ENCODE measurements at places on chromosomes 6 and 20. TPM values are rescaled to one million over a fixed set of nuclear protein-coding genes. Genes with fewer than 3 reads are reported as not detected.

GRCh38 chr20:38208088-38208487, 43.0 kb upstream of the TGM2 start:
- no peak for DNase-seq

GRCh38 chr6:3422435-3423070, 34.3 kb downstream of the SLC22A23 start:
- DNase-seq = no peak

IL17A gene
- not detected for total RNA-seq

DNA sequence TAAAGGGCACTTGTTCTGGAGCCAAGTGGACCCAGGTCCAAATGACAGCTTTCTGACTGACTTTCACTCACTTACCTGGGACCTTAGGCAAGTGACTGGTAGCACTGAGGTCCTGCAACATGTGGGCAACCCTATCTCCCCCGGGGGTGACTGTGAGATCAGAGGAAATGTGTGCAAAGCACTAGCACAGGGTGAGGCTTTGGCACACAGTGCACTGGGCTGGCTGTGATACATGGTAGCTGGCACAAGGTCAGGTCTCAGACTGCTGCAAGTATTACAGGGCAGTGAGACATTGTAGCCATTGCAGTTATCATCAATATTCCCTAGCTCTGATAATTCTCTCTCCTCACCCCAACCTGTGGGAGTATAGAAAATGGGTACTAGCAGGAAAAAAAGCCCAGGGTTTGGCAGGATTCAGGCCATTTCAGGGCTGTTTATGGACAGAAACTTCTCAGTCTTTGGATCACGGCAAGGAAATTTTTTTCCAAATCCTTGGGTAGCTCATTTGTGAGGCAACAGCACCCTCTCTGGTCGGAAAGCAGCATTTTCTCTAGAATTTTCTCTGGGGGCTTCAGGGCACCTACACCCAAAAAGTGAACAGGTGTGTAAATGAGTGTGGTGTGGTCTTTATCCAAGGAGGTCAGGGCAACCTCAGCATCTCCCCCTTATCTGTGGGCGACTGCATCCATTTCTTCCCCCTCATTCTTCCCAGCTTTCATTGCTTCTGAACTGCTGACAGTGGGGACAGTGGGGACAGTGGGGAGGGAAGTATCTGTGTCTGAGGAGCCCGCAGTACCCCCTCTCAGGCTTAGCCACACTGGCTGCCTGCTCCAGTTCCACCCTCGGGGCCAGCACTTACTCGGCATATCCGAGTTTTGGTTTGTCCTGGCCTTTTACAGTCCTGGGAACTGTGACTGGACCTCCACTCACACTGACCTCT, 148.7 kb upstream of the PHACTR3 start:
- no peak for DNase-seq

DNA sequence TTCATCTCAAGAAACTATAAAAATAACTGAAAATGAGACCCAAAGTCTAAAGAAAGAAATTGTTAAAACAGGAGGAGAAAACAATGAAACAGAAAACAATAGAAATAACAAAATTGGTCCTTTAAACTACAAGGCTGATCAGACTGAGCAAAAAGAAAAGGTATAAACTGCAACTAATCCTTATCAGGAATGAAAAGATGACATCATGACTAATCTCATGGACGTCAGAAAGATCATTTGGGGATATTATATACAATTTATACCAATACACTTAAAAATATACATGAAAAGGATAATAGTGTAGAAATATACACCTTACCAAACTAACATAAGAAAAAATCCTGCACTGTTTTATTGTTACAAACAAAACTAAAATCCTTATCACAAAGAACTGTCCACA, 315.6 kb downstream of the TAF4 start:
- no peak for DNase-seq

DNA sequence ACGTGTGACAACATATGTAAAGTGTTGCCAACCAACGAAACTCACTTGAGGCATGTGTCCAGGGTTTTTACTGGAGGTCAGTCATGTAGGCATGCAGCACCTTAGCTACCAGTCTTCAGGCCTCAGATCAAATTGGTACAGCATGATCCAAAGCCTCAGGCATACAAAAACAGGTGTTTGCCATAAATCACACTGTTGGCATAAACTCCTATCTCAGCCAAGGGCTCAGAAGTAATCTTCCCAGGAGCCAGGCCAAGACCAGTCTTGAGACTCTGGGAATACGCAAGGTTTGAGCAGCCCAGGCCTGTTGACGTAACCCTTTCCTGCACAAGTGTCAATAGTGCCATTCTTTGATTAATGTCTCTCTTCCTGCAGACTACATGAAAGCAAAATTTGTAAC, 163.5 kb downstream of the PRL start:
- no peak for DNase-seq

- DNase-seq = no peak
These were observed 15.6 kb downstream of the CHRNA4 start for GRCh38 chr20:63345328-63346100.

DNA sequence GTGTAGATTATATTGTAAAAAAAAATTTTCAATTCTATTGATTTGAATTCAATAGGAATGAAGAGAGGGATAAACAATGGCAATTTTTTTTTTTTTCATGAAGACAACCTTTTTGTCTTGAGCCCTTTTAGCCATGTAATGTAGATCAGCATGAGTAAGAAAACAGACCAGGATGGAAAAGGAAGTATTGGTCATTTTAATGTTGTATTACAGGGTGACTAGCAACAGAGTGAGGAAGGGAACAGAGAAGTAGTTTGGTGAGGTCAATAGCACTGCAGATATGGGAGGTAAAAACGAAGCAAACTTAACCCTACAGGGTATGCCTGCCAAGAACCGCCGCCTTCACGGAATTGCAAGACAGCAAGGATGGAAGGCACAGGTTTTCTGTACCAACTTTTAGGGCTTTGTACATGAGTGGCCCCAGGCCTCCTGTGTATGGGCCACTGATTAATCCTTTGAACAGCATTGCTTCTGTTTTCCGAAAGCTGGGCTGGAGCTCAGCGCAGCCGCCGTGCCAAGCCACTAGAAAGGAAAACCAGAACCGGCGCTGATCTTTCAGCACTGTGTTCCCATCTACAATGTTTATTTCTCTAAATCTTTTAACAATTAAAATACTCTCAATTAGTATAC, 383.7 kb downstream of the CENPW start:
- DNase-seq = no peak

GRCh38 chr6:24967211-24967610, 31.5 kb upstream of the RIPOR2 start:
- DNase-seq = no peak

CALHM4 gene
- not detected for total RNA-seq

HAO1 gene
- total RNA-seq = not detected

- DNase-seq = no peak
These were observed 32.6 kb downstream of the DTNBP1 start for GRCh38 chr6:15630202-15630601.

PNPLA1 gene
- total RNA-seq = not detected

MCCD1 gene
- not detected for total RNA-seq

DNA sequence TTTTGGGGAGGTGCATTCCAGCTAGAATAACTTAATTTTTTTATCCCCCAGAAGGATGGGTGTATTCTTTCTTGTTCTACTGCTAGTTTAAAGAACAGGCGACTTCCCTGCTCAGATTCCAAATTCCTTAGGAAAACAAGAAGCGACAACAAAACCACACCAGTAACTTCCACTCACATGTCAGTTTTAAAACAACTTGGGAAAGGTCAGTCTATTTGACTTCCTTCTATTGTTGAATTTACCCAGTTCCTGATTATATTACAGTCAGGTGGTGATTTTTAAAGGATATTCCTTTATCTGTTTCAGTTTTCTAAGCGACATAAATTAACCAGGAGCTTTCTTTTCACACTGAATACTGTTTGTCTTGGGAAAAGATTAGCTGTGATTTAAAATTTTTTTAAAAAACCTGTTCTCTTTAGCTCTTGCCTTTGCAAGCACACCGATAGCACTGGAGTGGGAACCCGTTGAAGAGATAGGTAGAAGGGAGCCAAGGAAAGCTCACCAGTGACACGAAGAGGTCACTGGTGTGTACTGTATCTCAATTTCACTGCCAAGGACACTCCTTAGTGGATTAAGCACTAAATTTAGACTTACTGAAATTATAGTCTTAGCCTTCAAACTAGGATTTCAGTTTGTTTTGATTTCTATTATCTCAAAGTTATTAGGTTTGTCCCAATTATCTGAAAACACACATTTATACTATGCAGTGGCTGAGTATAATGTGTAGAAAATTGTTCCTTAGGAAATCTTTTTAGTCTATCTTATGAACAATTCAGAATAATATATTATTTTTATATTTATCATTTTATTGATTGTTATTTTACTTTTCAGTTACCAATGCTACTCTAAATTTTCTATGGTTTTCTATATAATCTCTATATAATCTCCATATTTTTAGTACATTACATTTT, 22.3 kb downstream of the MARCKS start:
- DNase-seq = no peak

DNA sequence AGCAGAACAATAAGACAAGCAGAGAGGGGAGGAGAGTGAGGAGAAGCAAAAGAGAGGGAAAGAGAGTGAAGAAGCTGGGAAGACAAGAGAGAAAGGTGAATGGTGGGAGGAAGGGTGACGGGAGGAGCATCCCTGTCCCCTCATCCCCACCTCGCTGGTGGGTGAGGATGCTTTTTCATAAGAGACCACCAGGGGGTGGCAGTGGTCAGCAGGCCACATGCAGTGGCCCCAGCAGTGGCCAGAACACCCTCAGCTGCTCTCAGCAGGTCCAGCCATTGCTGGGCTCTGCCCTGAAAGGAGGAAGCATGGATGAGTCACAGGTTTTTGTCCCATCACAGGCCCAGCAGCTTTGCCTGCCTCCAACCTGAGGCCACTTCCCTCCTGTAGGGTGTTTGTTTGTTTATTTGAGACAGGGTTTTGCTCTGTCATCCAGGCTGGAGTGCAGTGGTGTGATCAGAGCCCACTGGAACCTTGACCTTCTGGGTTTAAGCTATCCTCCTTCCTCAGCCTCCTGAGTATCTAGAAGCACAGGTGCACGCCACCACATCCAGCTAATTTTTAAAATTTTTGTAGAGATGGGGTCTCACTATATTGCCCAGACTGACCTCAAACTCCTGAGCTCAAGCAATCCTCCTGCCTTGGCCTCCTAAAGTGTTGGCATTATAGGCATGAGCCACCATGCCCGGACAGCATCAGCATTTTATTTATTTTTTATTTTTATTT, 24.0 kb downstream of the FGD2 start:
- DNase-seq = no peak

- no peak for DNase-seq
These were observed 73.8 kb downstream of the TOX2 start for GRCh38 chr20:43988451-43988850.

- no peak for DNase-seq
These were observed 318.7 kb downstream of the CDH4 start for GRCh38 chr20:61570646-61571195.

GRCh38 chr6:20718705-20719653, 184.7 kb downstream of the CDKAL1 start:
- DNase-seq = no peak

BHLHE23 gene
- not detected for total RNA-seq

CCN5 gene
- total RNA-seq = not detected

DNA sequence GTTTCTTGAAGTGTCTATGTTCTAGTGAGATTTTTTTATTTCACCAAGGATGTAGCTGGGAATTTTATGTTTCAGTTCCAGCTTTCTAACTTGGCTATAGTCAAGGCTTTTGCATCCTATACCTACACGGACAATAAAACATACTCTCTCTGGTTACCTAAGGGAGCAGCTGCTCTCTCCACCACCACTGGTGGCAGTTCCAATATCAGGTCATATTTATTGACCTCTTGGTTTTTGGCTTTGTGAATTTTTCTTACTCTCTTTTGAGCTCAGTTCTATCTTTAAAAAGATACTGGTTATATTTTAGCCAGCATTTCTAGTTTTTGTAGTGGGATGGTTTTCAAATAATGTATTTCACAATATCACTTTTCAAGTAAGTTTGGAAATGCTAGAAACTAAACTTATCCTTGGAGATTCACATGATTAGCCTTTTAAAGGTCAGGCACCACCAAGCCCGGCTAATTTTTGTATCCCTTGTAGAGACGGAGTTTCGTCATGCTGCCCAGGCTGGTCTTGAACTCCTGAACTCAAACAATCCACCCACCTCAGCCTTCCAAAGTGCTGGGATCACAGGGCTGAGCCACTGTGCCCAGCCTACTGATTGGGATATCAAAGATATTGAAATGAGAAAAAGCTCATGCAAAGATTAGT, 34.7 kb upstream of the HAO1 start:
- no peak for DNase-seq

TUBB2B gene
- total RNA-seq = 0.54 TPM

- no peak for DNase-seq
These were observed 26.9 kb downstream of the BICRAL start for GRCh38 chr6:42808492-42809483.

DNA sequence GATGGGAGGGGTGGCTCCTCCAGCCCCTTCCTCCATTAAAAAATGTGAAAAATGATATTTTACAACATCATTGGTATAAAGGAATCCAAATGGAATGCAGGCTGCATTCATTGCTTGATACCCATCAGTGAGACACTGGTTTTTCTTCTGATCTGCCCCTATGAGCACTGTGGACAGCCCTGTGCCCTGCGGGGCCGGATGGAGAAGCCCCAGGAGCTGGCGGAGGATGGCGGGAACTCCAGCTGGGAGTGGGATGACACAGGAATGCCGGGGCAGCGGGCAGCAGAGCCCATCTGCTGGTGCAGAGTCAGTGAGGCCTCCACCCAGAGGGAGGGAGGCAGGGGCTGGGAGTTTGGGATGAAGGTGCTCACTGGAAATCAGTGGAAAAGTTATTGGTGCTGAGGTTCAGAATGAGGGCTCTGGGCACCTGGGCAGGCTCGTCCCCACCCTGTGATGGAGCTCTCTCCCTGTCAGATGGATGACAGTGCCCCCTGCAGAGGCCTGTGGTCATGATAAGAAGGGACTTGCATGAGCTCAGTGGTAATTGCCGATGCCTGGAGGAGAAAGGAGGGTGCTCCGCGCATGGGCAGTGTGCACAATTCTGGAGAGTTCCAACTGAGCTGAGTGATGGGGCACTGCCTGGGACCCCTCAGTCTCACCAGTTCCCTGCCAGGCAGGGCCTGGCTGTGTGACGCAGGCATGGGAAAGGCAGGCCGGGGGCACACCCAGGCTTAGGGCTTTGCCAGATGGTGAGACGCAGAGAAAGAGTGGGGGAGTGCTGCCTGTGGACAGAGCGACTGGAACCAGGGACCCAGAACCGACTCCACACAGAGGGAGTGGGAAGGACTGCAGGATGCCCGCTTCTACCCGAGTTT, 23.2 kb downstream of the CTCFL start:
- DNase-seq = no peak

- no peak for DNase-seq
These were observed 3.6 kb downstream of the SERINC3 start for GRCh38 chr20:44518248-44518647.

DNA sequence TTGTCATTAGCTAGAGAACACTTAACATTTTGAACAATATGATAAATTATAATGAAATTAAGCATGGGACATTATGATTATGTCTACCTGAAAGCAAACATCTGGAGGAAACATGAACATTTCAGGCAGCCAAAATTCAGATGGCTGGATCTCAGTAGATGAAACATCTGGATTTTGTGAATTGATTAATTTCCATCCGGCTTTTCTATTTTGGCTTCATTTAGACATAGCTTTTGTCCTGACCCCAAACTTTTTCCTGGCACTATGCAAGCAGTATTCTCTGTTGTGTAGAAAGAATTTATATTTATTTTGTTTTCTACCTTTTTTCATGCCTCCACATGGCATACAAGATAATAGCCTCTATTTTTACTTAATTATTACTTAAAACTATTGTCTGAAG, 186.3 kb downstream of the OGFRL1 start:
- no peak for DNase-seq

LAMA4 gene
- not detected for total RNA-seq

PGK2 gene
- total RNA-seq = not detected

PET117 gene
- 9.0 TPM for total RNA-seq

GRCh38 chr20:25353353-25353746, 37.3 kb downstream of the ABHD12 start:
- DNase-seq = no peak

EYS gene
- not detected for total RNA-seq

SMOC2 gene
- total RNA-seq = not detected

Data from naive thymus-derived CD4-positive, alpha-beta T cell (primary cell).